ENCODE measurements at places on chromosomes 7 and 10. TPM values are rescaled to one million over a fixed set of nuclear protein-coding genes. Genes with fewer than 3 reads are reported as not detected.

DNA sequence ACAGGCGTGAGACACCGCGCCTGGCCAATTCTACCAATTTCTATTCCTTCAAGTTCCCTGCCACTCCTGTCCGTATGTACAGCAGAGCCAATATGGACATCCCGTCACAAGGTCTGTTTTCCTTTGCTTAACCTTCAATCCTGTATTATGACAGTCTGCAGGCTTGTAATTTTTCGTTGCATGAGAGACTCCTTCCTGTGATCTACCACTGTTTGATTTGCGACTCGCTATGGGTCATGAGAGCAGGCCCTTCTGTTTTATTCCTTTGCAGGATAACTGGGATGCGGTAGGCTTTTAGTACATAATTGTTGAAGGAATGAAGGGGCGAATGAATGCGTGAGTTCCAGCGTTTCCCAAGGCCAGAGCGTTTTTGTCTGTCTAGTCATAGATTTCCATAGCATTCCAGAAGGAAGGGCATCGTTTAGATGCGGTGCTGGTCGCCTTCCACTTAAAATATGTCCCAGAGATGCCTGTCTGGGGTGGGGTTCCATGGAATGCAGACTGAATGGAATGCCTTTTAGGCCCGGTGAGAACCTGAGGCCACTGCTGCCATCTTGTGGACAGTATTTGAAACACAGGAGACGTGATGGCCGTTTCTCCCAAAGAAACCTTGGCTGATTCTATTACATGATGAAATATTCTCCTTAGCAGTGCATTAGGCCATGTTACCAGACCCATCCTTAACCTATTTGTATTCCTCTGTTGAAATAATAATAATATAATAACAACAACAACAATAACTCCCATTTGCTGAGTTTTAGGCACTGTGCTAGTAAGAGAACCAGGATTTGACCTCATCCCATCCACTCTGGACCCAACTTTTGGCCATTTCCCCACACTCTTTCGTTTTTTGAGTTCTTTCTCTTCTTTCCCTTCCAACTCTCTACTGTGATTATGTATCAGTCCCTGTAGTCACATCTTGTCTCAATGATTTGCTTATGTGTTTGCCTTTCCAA, 193.2 kb downstream of the MYOF start:
- DNase-seq: peak; percentile 30
- H3K4me1 ChIP-seq: peaks cover 6% of the 10 kb centered on the region
- H3K27me3 ChIP-seq: no peaks in the 10 kb centered on the region
- H3K4me3 ChIP-seq: no peak overlapping the region

DNA sequence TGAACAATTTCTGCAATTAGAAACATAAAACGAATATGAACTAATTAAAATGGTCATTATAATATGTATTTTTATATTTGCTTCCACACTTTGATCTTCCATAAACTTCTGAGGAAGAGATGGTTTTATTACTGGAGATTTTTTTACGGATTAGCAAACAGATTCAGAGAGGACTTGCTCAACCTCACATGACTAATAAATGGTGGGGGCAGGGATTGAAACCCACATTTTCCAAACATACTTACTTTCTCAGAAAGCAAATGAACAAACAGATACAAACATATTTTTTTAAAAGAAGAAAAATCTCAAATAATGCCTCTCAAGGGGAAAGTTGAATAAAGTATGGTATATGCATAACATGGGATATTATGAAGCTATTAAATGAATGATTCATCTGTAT, 18.3 kb downstream of the ANKMY2 start:
- H3K27ac ChIP-seq: no peak overlapping the region
- H3K36me3 ChIP-seq: no peaks in the 10 kb centered on the region
- DNase-seq: no peak
- no peak overlapping the region for H3K4me3 ChIP-seq

DNA sequence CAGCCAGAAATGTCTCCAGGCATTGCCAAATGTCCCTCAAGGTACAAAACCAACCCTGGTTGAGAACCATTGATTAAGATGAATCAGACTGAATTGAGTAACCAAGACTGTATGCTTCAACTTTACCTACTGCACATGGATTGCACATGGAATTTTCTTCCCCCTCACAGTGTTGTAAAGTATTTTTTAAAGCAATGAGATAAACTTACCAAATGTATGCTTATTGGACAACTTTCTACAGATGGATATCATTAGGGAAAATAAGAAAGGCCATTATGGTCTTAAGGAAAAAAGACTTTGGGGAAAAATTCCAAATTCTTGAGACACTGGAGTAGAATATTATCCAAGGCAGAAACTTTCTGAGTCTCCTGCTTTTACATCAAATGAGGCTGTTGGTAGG, 20.9 kb upstream of the MTPN start:
- no peaks in the 10 kb centered on the region for H3K4me1 ChIP-seq
- no peak overlapping the region for H3K4me3 ChIP-seq
- no peak overlapping the region for H3K27ac ChIP-seq
- no peak for DNase-seq

CYP3A4 gene
- polyA plus RNA-seq: not detected

Data from keratinocyte (primary cell).